Femur (tissue), 1 donor: ENCODE measurements at places on chromosomes 11 and 22.

DNA sequence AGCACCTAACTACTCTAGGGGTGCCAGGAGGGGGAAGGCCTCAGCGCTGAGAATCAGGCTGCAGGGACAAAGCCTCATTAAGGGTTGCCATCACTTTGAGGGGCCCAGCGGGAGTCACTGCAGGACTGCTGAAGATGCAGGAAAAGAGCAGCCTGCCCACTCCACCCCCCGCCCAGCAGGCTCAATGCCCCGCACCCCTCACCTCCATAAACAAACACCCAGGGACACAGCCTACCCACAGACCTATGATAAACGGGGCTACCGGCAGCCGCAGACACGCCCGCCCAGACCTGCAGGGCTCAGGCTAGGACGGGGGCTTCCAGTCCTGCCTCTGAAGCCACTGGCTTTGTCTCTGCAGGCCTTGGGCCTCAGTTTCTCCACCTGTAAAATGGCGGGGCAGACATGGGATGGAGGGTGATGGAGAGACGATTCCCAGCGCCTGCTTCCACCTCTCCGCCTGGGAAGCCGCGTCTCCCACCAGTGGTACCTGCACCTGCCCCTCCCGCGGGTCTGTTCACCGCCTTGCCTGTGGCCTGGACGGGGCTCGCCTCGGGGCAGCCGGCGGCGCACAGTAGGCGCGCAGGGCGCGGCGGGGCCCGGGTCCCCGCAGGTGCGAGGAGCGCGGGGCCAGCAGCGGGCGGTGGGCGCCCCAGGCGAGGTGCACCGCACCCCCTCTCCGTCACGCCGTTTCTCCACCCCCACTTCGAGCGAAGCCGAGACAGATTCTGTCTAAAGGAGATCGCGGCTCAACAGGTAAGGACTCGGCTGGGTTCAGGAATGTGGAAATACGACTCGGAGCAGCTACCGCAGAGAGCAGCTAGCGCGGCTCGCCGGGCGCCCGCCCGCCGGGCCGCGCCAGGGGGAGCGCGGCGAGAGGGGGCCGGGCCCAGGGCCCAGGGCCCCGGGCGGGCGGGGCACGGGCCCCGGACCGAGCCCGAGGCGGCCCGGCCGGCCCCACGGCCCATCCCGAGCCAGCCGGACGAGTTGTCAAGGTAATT, 1.5 kb downstream of the WNT7B start:
- DNase-seq, result no peak

DNA sequence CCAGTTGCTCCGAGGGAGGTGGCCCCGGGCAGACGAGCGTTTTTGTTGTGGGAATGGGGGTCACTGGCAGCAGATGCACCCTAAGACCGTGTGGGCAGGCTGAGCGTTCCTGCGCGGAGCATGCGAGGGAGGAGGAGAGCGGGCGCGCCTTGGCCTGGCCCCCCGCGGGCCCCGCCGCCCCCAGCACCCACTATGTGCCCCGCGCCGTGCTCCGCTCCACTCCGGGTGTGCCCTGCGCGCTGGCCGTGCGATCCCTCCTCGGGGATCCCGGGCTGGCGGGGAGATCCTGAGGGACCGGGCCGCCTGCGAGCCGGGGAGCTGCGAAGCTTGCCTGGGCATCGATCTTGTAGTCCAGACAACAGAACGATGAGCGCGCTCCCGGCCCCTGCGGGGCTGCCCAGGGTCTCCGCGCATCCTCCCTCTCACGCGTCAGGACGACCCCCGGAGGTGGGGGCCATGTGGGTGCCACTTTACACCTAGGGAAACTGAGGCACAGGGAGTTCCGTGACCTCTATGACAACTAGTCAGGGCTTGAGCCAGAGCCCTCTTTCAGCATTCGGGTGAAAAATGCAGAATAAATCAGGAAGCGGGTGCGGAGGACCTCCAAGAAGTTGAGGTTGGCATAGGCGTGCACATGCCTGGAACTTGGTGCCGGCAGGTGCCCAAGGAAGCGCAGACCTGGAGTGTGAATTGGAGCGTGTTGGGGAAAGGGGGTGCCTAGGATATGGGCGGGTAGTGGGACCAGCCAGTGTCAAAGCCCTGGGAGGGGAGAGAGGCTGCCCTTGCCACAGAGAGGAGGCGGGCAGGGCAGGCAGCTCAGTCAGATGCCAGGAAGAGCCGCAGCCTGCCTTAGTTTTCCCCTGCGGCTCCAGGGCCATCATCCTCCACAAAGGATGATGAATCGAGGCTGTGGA, 1.3 kb upstream of the KMT5B start:
- peak; percentile 33 for DNase-seq

- DNase-seq, result peak; percentile 56
These were observed 10.1 kb downstream of the SYT12 start for GRCh38 chr11:67032830-67033551.

- no peak for DNase-seq
These were observed 789.4 kb upstream of the KIRREL3 start for GRCh38 chr11:127789927-127790326.

DNA sequence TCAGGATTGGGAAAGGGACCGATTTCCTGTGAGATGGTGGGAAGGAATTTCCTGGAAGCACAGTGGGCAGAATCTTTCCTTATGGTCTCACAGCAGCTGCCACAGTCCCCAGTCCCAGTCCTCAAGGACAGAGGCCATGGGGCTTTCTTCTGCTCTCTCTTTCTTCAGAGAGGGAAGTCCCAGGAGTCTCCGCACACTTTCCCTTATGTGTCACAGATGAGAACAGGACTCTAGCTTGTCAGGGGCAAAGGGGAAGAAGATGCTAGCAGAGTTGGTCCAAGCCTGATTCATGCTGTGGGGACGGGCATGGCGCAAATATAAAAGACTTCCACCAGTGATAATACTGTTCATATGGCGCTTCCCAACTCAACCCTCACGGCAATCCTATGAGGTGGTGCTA, 7.5 kb upstream of the PPFIA1 start:
- no peak for DNase-seq

GRCh38 chr11:32113920-32114203, 23.0 kb downstream of the RCN1 start:
- no peak for DNase-seq

GRCh38 chr22:48037618-48038017, 1275.2 kb downstream of the TBC1D22A start:
- DNase-seq, result no peak
